Lung microvascular endothelial cell (primary cell): ENCODE measurements at places on chromosomes 5 and 9.

DNA sequence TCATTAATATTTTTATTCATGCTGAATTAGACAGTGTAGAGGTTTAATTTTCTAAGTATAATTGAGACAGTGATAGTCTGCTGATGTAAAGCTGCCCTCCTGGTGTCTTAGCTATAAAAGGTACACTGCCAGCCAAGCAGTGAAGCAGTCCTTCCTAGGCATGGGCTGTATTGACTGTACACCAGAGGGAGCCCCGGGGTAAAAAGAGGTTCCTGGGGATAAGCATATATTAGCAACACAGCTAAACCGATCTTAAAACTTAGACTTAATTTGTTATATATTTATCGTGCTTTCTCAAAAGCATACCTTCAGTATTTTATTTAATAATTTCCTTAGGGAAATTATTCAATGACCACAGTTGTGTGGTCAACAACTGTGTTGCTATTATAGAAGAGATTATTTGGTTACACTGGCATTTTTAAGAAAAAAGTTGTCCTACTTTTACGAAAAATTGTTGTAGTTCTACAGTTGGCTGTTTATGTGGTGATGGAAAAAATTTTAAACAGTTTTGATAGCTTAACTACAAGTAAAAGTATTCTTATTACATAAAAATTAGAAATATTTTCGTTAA, 68.8 kb downstream of the ELL2 start:
- DNase-seq = peak; percentile 52

DNA sequence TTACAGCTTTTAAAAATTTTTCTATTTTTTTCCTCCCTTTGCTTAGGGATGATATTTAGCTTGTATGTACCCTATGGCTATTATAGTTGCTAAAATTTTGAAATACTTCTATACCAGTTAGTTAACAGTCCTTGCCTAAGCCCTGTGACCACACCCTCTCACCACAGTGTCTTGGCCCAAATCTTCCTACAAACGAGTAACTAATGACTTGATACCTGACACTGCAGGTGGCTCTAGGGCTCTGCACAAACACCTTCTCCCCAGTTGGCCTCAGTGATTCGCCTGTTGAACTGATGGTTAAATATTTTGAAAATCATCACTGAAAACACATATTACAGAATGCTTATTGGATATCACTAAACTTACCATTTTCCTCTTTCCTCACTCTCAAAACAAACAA, 449.6 kb upstream of the CHD1 start:
- no peak for DNase-seq

DNA sequence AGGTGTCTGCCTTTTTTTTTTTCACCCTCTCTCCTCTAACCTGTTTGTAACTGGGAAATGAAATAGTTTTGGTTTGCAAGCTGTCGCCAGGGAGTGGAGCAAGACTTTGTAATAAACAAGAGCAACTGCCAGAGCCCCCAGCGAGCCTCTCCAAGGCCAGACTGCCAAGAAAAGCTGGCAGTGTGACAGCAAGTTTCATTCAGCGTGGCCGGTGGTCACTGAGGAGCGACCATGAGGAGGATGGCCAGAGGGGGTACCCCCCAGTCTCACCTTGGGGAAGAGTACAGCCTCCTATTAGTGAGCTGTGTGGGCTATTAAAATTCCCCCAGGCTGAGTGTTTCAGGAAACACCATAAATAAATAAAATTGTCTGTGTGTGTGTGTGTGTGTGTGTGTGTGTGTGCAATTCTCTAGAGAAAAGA, 49.9 kb downstream of the ZFAND5 start:
- DNase-seq = no peak

DNA sequence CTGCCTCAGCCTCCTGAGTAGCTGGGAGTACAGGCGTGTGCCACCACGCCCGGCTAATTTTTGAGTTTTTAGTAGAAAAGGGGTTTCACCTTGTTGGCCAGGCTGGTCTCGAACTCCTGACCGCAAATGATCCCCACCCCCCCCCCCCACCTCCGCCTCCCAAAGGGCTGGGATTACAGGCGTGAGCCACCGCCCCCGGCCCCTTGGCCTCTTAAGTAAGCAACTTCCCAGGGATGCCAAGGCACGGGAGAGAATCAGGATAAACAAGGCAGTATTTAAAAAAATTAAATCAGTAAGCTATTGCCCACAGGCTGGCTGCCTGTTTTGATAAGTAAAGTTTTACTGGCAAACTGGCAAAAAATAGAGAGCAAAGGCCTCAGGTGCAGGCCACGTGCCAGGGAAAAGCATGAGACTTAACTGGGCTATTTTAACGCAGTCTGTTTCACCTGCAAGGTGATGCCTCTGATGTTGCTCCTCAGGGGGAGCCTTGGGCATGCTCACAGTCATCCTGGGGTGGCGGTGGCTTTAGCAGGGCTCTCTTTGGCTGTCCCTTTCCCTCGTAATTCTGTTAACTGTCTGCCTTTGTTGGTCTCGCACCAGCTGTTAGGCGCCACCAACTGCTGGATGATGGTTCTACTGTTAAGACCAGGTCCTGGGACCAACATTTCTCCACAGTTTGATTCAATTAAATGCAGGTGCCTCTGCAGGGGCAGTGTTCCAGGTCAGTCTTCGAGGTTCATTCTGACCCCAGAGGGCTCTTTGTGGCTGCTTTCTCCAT, 19.4 kb upstream of the RNF130 start:
- peak; percentile 62 for DNase-seq

- DNase-seq = peak; percentile 60
Observed at GRCh38 chr9:114434878-114435311, 47.1 kb upstream of the AKNA start.

GRCh38 chr5:61114441-61114840, 47.8 kb downstream of the SMIM15 start:
- no peak for DNase-seq
